ENCODE measurements at places on chromosomes 5 and 9. TPM values are rescaled to one million over a fixed set of nuclear protein-coding genes. Genes with fewer than 3 reads are reported as not detected.
A peak's percentile ranks its signal among the peaks of the same experiment; 100 is the strongest.

SPINK1 gene
- 0.51 TPM for total RNA-seq

TMEM174 gene
- not detected for total RNA-seq

CCDC192 gene
- total RNA-seq, result not detected

- peak; percentile 53 for DNase-seq
Measured at GRCh38 chr9:37412431-37413151, 9.9 kb upstream of the GRHPR start.

STC2 gene
- 144 TPM for total RNA-seq

MRPL22 gene
- 34.3 TPM for total RNA-seq

DNA sequence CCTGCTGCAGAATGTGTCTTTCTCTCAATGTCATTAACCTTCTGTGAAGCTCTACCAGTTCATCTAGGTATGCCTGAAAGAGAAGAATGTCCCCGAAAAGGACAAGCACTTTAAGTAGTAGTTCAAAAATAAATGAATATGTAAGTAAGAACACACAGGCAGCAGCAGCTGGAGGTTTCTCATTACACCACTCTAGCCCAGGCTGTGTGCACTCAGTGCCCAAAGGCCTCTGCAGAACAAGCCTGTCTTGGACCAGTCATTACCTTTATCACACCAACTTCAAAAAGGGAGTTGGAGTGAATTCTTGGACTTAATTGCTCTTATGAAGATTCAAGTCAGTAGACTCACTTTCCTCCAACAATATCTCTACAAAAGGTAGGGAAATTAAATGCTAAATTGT is 268.8 kb downstream of the MLLT3 start:
- no peak for DNase-seq

IL9 gene
- not detected for total RNA-seq

- DNase-seq, result no peak
Measured at GRCh38 chr9:87499424-87500017, 1.9 kb downstream of the DAPK1 start.

- DNase-seq, result no peak
Measured at GRCh38 chr9:92652461-92652860, 17.5 kb downstream of the IPPK start.

PLGRKT gene
- total RNA-seq, result 73.3 TPM

MSMP gene
- 0.51 TPM for total RNA-seq

DNA sequence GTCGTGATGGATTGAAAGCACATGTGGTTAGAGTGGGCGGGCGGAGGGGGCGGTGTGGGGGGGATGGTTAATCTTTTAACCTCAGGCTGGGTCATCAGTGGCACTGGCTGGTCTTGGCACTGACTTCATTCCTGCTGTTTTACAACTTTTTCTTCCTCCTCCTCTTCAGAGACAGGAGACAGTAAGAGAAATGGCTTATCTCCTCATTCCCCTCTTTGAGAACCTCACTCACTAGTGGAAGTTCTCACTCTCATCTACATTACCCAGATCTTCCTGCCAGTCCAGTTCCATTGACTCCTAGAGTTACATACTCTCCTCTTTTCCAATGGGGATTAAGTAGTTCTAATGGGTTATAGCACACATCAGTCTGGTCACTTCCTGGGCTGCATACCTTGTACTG is 42.3 kb upstream of the PPP1R26 start:
- no peak for DNase-seq

DNA sequence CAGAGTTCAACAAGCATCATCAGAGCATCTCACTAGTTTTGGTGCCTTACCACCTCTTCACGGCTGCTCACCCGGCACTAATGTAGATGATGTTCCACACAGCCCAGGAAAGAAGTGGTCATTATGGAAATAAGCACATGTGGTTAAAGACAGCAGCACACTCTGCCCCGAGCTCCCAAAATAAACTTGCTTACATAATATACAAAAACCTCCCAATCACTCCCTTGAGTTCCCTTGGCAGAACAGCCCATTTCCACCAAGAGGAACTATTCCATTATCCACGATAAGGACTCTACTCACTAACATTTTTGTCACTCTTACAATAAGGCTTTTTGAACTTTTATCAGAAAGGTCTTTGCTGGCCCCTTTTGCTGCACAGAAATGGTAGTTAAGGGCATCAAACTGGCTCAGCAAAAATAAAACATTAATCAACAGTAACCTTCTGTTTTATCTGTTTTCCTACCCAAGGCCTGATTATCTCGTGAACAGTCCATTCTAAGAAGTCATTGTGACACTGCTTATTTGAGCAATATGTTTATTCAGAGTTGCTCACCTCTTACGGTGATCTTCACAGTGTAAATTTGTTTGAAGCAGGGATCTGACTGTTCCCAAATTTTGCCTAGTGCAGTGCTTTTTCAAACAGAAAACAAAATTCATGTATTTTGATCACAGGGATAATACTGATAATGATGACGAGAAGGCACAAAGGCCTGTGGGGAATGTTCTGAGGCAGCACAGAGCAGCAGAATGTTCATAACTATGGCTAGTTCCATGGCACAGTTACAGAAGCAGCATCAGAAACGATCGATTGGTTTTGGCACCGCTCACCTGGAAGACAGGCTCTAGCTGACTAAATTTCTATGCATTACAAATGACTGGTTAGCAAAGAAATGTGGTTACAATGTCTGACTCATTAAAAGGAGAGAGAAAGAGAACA is 399.8 kb upstream of the PIK3R1 start:
- DNase-seq, result peak; percentile 30
